ENCODE measurements at places on chromosomes 1 and 21.
A peak's percentile ranks its signal among the peaks of the same experiment; 100 is the strongest.

DNA sequence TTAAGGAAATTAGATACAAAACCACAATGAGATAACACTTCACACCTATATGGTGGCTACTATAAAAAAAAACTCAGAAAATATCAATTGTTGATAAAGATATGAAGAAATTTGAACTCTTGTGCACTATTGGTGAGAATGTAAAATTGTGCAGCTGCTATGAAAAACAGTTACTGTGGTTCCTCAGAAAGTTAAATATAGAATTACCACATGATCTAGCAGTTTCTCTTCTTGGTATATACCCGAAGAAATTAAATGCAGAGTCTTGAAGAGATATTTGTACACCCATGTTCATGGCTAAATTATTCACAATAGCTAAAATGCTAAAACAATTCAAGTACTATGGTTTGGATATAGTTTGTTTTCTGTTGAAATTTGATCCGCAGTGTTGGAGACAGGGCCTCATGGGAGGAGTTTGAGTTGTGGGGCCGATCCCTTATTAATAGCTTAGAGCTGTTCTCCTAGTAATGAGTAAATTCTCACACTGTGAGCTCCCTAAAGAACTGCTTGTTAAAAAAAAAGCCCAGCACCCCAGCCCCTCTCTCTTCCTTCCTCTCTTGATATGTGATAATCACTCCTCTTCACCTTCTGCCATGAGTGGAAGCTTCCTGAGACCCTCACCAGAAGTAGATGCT, 1412.1 kb downstream of the PLA2G4A start:
- no peak for DNase-seq

GRCh38 chr1:33391343-33392078, 39.4 kb downstream of the PHC2 start:
- DNase-seq: no peak

GRCh38 chr1:210738256-210738655, 395.7 kb downstream of the KCNH1 start:
- DNase-seq: no peak

- DNase-seq: no peak
These were observed 2.7 kb downstream of the POU2F1 start for GRCh38 chr1:167223144-167224103.

- no peak for DNase-seq
These were observed 222.1 kb downstream of the CHRM3 start for GRCh38 chr1:239608469-239608868.

DNA sequence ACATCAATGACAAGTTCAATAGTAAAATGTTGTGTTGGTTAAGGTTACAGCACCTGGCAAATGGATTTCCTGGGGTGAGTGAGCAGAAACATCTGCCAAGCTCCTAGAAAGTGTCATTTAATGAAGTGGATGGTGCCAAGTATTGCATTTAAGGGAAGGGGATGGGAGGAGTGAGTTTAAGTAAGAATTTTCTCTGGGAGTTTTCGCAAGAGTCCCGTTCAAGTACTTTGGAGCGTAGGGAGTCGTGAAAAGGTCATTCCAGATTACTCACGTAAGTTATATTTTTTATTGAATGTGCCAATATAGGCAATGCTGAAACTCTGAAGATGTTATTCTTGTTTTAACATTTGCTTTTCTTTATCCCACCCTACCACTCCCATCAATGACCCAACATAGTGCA, 117.4 kb upstream of the RAB3GAP2 start:
- DNase-seq: no peak

DNA sequence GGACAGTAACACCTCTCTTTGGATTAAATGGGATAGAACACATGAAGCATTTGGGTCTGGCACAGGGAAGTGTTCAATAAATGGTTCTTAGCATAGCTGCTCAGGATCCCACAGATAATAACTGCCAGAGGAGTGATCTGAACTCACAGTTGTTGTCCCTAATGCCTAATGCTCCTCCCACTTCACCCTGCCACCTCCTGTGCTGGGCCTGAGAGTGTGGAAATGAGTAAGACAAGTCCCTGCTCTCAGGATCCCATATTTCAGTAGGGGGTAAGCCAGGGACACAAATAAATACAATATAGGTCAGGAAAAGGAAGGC, 19.9 kb upstream of the FOXO6 start:
- no peak for DNase-seq

- DNase-seq: no peak
These were observed 26.5 kb downstream of the CYYR1 start for GRCh38 chr21:26546446-26547097.

DNA sequence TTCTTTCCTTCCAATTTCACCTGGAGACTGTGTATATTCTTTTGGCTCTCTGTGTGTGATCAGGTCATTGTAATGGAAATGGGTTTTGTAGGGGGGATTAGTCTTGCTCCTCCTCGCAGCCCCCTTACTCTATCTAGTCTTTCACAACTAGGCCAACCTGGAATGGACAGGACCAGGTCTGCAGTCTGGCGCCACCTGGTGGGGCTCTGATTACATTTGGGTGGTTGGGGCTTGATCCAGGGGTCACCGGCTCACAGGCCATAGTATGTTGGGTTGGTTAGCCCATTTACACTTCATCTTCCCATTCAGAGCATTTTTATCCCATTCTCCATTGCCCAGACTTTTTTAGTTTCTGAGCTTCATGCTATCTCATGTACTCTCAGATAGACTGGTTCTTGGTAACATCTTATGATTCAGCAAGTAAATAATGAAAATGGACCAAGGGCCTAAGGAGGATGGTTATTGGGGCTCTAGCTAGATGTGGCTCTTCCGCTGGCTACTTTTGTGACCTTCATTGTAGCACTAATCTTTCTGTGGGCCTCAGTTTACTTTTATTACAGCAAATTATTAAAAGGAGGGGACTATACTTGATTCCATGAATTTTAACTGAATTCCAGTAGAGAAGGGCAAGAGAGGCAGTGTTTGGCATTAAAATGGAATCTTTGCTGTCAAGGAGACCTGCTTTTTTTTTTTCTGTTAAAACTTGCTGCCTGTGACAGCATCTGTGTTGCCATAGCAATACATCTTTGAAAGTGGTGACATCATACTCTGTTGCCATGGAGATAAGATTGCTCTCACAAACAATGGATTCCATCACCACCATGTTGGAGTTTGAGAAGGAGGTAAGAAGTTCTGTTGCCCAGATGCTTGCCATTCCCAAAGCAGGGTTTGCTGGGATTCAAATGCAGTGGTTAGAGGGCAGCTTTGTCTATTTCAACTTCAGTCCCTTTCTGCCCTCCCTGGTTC, 150.1 kb downstream of the PLXNA2 start:
- DNase-seq: peak; percentile 39

DNA sequence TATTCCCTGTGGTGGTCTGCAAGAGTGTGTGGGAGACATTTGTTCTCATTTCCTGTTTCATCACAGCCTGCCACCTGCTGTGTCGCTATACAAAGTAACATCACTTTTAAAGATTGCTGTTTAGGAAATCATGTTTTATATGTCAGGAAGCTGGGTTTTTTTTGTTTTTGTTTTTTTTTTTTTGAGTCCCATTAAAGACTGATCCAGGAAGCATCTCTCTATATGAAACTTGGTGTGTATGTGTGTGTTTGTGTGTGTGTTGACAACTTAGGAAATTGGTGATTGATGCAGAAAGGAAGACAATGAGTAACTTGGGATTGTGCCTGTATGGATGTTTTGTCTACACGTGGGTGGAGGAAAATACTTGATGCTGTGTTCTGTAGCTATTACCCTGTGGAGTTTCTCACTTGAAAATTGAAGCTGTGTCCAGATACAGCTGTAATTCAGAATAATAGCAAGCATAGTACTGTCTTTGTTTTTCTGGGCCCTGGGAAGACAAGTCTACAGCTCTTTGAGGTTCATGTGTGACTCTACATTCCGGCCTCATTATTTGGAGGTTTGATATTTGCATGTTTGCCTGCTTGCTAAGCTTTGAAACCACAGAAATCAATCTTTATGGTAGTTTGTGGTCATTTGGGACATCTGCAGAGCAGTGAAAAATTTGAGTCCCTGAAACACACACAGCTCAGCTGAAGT, 47.9 kb downstream of the LAMC1 start:
- no peak for DNase-seq

GRCh38 chr1:11813021-11813420, 7.0 kb downstream of the CLCN6 start:
- no peak for DNase-seq

DNA sequence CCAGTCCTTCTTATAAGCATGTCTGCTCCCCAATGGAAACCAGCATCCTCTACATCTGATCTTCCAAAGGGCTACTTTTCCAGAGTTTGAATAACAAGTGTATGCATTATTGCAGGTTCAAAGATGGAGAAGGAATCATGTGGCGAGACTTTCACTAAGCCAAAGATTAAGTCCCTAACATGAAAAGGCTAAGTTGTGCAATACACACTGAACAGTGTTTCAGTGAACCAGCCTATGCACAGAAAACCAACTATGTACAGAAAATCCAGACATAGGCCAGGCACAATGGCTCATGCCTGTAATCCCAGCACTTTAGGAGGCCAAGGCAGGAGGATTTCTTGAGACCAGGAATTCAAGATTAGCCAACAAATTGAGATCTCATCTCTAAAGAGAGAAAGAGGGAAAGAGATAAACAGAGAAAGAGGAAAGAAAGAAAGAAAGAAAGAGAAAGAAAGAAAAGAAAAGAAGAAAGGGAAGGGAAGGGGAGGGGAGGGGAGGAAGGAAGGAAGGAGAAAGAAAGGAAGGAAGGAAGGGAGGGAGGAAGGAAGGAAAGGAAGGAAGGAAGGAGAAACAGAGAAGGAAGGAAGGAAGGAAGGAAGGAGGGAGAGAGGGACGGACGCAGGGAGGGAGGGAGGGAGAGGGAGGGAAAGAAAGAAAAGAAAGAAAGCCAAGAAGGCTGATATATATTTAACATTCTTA, 181.7 kb downstream of the LTN1 start:
- no peak for DNase-seq

DNA sequence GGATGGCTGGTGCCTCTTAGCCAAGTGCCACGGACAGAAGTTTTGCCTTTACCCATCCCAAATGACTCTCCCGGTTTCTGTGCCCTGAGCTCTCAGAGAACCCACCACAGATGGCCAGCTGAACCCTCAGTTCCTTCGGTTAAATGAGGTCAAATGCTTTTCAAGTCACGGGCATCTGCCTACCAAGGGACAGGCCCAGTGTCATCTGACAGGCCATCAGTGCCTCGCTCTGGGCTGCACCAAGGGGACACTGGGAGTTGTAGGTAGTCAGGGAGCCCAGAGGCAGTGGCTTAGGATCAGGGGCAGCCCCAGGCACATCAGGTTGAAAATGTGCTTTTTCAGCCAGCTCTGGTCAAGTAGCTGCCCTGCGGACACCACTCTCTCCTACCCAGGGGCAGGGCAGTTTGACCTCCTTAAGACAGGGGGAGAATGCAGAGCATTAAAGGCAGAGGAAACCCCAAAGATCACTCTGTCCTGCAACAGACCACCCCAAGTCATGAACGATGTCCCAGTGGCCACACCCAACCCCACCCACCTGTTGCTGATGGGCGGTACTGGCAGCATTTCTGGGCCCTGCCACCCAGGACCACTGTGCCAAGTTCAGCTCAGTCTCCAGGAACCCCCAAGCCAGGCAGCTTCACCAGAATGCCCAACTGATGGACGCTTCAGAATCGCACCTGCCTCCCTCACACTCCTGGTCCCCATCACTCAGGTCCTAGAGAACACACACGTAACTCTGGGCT, 60.7 kb downstream of the CASZ1 start:
- no peak for DNase-seq

- no peak for DNase-seq
These were observed 3.6 kb downstream of the GUK1 start for GRCh38 chr1:228143480-228144192.

GRCh38 chr1:27556781-27557595, 47.0 kb downstream of the AHDC1 start:
- DNase-seq: peak; percentile 65

GRCh38 chr21:42764883-42765282, 111.5 kb downstream of the PDE9A start:
- no peak for DNase-seq

DNA sequence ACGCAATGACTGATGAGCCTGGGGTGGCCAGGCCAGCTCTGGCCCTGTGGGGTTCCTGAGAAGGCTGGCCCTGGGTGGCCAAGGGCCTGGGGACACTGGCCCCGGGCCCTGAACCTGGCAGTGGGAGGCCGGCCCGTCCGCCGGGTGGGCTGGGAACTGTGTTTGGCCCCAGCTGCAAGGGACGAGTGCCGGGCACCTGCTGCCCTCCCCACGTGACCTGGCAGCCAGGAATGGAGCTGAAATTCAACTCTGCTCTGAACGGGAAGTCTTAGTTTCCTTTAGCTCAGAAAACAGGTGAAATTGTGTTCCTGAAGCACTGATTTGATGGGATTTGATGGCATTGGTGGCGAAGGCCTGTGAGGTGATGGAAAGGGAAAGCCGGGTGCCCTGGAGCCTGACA, 8.2 kb upstream of the TTLL10 start:
- no peak for DNase-seq

DNA sequence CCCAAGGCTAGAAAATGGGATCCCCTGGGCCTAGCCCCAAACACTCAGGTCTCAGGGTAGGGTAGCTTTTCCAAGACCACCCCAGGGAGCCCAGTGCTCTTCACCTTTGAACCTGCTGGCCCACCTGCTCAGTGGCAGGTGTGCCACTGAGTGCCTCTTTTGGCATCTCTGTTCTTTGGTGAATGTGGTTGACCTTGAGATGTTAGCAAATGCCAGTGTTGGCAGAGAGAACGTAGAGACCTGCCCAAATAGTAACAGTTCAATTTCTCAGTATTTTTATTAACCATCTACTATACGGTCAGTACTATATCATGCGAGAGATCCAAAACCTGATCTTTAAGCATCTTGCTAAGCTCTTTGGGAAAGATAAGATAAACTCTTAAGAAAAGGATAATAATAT, 128.2 kb downstream of the PEX14 start:
- no peak for DNase-seq

- no peak for DNase-seq
These were observed 116.3 kb downstream of the SLC30A10 start for GRCh38 chr1:219812086-219812485.

DNA sequence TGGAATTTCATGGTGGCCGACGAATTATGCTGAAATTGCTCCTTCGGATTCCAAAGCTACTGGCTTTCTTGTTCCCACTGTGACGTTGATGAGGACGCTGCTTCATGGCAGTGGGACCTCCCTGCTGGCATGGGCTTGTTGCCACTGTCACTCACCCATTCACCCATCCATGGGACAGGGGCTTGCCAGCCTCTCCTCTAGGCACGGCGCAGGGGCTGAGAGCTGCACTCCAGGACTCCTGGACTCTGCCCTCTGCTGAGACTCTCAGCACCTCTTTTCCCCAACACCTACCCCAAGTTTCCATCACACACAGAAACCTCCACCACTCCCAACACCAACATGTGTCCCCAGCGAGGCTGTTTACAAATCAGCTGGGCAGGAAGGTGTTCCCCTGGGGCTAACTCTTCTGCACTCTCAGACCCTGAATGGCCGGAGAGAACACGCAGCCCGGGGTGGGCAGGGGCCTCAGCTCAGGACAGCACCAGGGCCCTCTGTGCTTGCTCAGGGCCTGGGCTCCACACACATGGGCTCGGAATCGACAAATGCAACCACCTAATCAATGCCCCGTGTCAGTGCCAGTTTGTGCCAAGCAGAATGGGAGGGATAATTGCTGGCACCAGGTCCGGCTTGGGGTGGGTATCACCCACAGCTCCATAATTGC, 3.1 kb downstream of the ITGB2 start:
- no peak for DNase-seq

GRCh38 chr1:119006406-119007279, 18.5 kb upstream of the TBX15 start:
- no peak for DNase-seq

All from stimulated activated CD8-positive, alpha-beta memory T cell treated with anti-CD3 and anti-CD28 coated beads, Interleukin-15, amount 100 ng/mL, for 1 hour (primary cell).